ENCODE measurements at places on chromosomes 6 and 20.

DNA sequence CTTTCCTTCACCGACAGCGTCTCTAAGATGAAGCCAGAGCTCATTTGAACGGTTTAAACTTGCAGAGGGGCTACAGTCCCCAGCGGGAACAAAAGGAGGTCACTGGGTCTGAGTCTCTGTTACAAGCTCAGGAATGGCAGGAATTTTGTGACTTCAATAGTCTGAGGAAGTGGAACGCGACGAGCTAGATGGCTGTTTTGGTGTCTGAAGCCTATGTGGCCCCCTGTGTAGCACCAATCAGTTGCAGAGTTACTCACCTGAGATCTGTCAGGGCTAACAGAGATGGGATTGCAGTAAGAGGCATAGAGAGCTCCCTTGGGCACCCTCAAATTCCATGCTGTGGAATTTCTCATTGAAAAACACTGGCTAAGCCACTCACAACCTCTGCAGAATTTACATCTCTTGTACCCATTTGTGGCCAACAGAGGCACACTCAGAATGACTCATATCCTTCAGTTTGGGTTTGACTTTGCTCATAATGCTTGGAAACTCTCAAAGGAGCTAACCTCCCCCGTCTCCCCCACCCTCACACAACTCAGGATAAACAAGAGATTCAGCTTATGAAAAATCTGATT, 7.1 kb upstream of the TCP11 start:
- no peak for DNase-seq

- DNase-seq, result no peak
These were observed 2.6 kb upstream of the ANKRD6 start for GRCh38 chr6:89430201-89430962.

DNA sequence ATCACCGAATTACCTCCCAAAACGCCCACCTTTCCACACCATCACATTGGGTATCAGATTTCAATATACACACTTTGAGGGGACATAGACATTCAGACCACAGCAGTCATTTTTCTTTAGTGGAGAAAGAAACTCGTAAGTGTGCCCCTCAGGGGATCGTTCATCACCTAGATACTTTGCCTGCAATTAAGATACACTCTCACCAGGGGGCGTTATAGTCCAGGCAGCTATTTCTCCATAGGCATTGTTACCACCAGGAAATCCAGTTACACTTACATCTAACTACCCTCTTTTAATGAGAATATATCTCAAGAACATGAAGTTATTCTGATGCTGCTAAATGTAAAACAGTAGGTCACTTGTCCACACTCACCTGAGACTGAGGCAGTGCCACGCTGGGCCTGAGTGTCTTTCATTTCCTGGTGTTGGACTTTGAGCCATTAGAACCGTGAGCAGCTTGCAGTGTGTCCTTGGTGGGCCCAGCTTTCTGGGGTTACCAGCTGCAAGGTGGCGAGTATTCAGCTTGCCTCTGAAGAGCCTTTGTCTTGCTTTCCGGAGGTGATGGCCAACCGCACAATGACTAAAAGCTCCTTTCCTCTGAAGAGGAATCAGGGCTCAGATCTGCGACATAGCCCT, 35.1 kb upstream of the UNC93A start:
- no peak for DNase-seq

- no peak for DNase-seq
These were observed 151.5 kb downstream of the CFAP61 start for GRCh38 chr20:20203784-20204183.

- DNase-seq, result no peak
These were observed 39.3 kb upstream of the DUSP22 start for GRCh38 chr6:252775-253535.

DNA sequence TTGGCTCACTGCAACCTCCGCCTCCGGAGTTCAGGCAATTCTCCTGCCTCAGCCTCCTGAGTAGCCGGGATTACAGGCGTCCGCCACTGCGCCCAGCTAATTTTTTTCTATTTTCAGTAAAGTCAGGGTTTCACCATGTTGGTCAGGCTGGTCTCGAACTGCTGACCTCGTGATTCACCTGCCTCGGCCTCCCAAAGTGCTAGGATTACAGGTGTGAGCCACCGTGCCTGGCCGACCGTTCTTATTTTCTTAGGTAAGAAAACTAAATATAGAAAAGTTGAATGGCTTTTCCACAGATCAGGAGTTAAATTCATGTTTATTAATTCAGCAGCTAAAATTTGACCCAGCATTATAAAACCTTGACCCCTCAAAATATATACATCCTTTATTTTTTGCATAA, 238.7 kb downstream of the TRDN start:
- no peak for DNase-seq

DNA sequence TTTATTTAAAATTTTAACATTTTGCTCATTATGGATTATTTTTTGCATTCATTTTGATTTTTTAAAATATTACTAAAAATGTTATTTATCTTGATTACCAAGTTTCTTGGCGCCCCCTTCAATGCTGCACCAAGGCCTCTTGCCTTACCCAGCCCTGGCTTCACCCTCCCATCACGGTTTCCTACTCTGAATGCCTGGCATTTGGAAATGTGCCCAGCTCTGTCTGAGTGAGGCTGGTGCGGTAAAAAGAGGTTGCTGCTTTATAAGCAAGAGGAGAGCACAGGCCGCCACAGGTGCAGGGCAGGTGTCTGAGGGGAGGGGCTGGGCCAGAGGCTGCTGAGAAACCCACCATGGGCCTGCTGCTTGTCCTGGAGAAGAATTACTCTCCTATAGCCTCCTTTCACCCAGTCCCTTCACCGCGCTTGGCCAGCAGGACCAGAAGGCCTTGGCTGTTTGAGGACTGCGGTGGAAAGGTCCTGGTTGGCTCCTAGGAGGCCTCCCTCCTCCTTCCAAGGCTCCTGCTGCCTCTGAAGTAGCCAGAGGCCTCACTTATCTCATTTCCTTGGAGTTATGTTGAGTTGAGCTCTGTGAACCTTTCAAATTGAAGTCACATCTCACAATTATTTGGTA, 62.6 kb downstream of the BANF2 start:
- no peak for DNase-seq

DNA sequence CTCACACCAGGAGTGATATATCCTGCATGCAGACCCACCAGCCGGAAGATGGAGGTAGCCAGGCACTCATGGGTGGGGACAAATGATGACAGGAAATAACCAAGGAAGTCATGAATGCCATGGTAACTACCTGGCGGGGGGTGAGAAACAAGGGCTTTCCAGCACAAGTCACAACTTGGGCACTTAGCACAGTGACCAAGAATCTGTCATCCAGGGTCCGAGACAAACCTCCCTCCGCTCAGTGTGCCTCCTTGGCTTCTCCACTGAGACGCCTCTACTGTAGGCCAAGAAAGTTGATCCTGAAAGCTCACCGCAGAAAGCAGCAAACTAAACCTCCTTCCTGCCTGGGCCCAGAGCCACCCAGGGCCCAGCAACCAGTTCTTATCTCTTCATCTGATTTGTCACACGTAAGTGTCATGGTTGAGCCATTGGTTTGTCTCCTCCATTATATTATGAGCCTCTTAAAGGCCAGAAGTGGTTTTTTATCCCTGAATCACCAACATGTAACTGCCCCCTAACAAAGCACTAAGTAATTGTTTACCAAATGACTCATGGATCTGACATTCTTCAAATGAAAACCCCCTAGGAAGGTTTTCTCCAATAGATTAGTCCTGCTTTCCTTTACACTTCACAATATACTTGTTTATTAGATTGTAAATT, 84.3 kb upstream of the TAB2 start:
- no peak for DNase-seq

DNA sequence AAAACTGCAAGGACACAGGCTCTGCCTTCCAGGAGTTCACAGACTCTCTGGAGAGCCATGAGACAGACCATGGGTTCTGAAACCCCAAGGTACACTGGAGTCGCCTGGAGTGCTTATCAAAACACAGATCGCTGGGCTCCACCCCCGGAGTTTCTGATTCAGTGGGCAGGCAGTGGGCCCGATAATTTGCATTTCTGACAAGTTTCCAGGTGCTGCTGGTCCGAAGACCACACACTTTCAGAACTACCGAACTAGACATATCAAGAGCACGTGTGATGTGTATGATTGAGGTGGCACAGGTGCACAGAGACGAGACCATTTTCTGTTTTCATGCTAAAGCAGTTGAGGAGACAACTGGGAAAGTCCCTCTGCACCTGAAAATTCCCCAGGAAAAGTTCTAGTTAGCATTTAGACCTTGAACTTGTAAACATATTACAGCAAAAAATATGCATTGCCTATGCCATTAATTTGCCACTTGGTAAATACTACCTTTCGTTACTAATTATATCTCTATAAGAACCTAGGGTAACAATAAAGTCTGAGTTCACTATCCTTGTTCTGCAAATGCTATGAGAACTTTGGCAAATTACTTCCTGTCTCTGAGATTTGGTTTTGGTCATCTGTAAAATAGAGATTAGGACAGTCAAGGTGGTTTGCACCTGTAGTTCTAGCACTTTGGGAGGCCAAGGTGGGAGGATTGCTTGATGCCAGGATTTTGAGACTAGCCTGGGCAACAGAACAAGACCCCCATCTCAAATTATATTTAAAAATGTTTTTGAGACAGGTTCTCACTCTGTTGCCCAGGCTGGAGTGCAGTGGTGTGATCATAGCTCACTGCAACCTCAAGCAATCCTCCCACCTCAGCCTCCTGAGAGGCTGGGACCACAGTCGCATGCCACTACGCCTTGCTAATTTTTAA, 14.3 kb upstream of the PIM1 start:
- DNase-seq, result peak; percentile 37

GRCh38 chr6:37547564-37548061, 47.9 kb upstream of the CCDC167 start:
- no peak for DNase-seq

- no peak for DNase-seq
These were observed 16.4 kb upstream of the ENPP4 start for GRCh38 chr6:46113370-46113769.

- DNase-seq, result no peak
These were observed 99.2 kb downstream of the LCA5 start for GRCh38 chr6:79438030-79438429.

GRCh38 chr6:167787896-167788562, 38.7 kb upstream of the AFDN start:
- DNase-seq, result no peak

DNA sequence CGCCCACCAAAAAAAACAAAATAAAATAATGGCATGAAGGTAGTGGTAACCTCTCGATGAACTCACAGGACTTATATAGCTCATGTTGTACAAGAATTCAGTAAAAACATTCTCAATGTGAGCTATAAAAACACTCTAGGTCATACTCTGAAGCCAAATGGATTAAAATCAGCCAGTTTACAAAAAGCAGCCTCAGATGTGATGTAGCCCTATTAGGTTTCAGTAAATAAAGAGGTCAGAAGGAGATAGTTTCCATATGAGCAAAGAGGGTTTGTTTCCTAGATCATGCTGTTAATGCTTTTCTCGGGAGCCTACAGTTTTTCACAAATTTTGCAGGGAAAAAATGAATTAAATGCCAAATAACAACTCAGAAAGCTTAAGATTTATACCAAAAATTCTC, 319.5 kb upstream of the HSF2 start:
- no peak for DNase-seq

DNA sequence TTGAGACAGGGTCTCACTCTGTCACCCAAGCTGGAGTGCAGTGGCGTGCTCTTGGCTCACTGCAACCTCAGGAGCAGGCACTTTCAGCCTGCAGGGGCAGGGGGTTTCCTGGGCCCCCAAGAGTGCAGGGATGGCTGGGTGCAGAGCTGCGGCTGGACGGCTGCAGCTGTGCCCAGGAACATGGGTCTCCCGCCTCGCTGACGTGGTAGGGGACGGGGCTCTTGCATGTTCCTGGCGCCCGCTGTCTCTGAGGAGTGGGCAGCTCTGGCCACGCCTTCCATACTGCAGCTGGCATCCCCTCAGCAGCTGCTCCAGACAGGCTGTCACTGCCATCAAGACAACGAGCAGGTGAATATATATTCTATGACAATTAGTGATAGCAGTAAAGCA, 2.2 kb upstream of the DEK start:
- no peak for DNase-seq

DNA sequence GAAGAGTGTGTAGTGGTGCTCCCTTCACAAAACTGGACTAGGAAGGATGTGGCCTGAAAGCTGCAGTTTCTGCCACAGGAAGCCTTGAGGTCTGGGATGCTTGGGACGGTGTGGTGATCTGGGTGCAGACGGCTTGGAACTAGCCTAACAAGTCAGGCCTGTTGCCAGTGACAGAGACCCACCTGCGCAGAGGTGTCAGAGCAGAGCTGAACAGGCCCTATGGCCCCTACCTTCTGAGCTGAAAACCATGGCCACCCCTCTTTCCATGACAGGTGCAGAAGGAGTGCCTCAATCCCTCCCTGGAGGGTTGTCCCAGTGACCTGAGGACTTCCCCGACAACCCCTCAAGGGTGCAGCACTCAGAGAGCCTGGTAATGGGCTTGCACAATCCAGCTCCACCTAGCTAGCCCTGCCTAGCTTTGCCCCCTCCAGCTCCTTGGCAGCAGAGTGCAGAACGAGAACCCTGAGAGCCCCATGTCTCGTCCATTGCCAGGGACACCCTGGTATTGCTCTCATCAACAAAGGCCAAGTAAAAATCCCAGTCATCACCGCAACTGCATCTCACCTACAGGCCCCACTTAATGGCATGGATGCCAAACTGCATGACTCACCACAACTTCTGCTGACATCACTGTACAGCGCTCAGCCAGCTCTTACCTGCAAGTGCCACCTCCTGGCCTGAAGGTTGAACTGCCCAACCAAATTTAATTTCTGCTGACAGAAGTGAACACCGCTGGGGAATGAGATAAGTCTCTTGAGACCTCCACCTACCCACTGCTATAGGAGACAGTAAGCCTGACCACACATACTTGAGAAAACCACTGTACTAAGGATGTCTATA, 563.1 kb downstream of the TFAP2A start:
- DNase-seq, result no peak

DNA sequence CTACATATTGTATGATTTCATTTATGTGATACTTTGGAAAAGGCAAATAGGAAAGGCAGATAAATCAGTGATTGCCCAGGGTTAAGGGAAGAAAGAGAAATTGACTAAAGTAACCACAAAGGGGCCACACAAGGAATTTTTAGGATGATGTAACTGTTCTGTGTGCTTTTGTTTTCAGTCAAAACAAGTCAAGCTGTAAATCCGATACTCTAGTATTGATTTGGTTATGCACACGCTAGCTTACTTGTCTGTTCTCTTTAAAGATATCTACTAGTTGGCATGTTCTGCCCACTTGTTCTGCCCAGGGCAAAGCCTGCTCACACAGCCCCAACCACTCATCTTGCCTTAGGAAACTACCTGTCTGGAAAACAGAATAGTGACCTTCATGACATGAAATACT, 6.4 kb downstream of the FBXL4 start:
- DNase-seq, result no peak

GRCh38 chr6:129491436-129491835, 218.5 kb downstream of the ARHGAP18 start:
- no peak for DNase-seq
